ENCODE measurements at places on chromosomes 1 and 21.

DNA sequence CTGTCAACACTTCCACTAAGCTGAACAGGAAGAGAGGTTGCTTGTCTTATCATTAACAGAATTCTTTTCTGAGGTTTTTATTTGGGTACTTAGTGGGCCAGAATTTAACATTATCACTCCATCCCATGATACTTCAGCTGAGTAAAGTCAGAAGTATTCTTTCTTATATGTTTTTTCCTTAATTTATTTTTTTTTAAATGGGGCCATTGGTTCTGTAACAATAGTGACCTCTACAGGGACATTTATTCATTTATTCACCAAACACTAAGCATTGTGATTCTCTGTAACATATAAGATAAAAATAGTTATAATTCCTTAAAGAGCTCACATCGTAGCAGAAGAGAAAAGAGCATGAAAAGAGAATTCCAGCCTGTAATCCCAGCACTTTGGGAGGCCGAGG, 9.8 kb downstream of the GREM2 start:
- no peak for DNase-seq

GRCh38 chr1:209710847-209711246, 6.2 kb downstream of the HSD11B1 start:
- DNase-seq = peak; percentile 4

- DNase-seq = no peak
Observed at GRCh38 chr1:66373157-66373591, 160.8 kb upstream of the SGIP1 start.

DNA sequence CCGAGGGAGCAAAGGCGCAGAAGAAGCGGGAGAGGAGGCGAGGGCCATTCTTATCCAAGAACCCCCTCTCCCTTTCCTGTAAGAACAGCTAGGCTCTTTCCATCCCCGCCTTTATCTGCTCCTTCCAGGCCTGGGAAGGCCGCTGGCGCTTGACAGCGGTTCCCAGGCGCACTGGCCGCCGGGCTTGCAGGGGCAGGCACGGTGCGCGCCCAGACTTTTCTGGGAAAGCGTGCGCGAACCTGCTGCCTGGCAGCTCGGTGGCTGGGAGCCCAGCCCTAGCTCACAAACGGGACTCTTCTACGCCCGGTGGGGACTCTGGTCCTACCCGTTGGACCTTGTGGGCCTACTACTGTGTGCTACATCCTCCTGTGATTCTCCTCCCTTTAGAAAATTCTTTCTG, 8.8 kb upstream of the IFNLR1 start:
- DNase-seq = no peak

- no peak for DNase-seq
Observed at GRCh38 chr1:96130432-96130831, 591.2 kb upstream of the PTBP2 start.

- peak; percentile 24 for DNase-seq
Observed at GRCh38 chr1:21100481-21100921, 76.2 kb downstream of the EIF4G3 start.

All from trophoblast cell (in vitro differentiated cells and primary cell).